G401 (cell line): ENCODE measurements at places on chromosomes 5 and 9. TPM values are rescaled to one million over a fixed set of nuclear protein-coding genes. Genes with fewer than 3 reads are reported as not detected.
A peak's percentile ranks its signal among the peaks of the same experiment; 100 is the strongest.

DNA sequence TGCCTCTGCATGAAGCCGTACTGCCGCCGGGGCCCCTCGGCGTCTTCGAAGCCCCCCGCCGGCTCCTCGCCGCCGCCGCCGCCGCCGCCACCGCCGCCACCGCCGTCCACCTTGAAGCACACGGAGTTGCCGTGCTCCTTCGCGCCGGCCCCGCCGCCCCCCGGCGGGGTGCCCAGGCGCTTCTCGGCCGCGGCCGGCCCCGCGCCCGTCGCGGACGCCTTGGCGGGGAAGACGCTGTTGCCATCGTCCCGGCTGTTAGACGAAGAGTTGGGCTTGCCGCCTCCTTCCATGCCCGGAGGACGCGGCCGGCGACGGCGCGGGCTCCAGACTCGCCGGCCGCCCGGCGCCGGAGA is 400 bp downstream of the HCN1 start:
- peak; percentile 24 for DNase-seq

The GABRA1 gene
- total RNA-seq, result not detected in 2 replicates

The CCDC69 gene
- total RNA-seq, result 3.9 and 7.0 TPM in 2 replicates

DNA sequence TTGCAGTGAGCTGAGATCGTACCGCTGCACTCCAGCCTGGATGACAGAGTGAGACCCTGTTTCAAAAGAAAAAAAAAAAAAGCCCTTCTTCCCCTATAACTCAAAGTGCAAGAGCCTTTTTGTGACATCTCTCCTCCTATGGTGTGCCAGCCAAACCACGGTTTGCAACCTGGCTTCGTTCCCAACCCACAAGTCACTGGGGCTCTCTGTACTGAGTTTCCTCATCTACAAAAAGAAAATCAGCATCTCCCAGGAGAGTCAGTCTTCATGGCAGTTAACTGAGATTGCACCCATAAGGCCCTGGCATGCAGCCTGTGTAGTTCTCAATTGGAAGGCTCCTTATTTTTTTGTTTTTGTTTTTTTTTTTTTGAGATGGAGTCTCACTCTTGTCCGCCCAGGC is 14.8 kb downstream of the ODF2 start:
- peak; percentile 26 for DNase-seq

DNA sequence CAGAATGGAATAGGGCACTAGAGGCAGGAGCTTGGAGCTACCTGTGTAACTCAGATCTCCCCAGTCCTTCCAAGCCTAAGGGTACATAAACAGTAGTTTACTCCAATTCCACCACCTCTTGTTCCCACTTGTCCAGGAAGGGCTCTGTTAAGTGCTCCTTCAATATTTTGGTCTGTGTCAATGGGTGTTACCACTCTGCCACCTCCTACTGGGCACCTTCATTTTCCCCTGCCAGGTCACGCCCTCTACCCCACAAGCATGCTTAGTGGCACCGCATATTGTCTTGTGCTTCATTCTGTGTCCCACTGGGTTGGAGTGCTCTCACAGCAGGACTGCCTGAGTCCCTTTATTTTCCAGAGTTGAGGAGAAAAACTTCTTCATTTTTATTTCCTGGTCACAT is 459.8 kb downstream of the ARHGEF28 start:
- DNase-seq, result no peak

The ZNF883 gene
- not detected in 2 replicates for total RNA-seq

The MRPS2 gene
- total RNA-seq, result 32.7 and 53.5 TPM in 2 replicates

DNA sequence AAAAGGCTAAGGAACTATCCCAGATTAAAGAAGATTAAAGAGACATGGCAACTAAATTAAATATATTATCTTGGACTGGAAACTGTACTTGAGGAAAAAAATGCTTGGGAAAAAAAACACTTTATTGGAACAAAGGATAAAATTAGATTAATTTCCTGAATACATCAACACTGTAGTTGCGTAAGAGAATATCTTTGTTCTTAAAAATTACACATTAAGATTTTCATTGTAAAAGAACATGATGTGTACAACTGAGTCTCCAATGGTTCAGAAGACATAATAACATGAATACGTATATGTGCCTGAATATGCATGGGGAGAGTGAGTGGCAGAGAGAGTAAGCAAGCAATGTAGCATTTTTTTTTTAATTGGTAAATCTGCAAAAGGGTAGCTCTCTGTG is 2.8 kb downstream of the AP3B1 start:
- no peak for DNase-seq

The PCDHB8 gene
- 0.10 TPM in 1 of 2 replicates, not detected in the other for total RNA-seq

The EDIL3 gene
- not detected in 2 replicates for total RNA-seq

- DNase-seq, result no peak
These were observed 71.0 kb upstream of the TARS1 start for GRCh38 chr5:33369485-33370465.

DNA sequence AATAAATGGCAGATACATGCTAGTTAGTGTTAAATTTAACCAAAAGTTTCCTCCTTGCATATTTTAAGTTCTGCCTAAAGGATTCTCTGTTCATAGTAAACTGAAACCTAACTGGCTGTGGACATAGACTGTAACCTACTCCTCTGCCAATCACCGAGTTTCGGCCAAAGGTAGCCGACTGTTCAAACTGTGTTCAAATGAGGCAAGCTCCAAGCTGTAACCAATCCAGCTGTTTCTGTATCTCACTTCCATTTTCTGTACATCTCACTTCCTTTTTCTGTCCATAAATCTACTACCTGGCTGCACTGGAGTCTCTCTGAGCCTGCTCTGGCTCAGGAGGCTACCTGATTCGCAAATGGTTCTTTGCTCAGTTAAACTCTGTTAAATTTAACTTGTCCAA is 44.1 kb downstream of the KCNV2 start:
- no peak for DNase-seq

GRCh38 chr9:121557581-121558447 is 58.2 kb upstream of the GGTA1 start:
- DNase-seq, result no peak

DNA sequence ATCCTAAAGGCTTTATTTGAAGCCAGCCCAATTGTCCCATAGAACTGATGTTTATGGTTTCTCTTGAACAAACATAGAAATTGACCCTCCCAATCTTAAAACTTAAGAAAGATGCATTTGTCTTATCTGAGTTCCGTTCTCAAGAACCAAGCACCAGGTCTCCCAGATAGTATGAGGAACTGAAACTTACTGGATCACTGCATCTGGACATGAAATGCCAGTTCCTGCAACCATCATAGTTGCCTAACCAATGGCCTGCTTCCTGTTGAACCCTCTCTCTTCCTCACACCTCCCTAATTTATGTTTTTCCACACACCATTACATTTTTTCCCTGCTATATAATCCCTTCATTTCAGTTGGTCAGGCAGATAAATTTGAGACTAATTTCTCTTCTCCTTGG is 478.9 kb downstream of the HTR1A start:
- no peak for DNase-seq

The TOR4A gene
- 38.2 and 41.7 TPM in 2 replicates for total RNA-seq

GRCh38 chr9:100580257-100580656 is 2.4 kb downstream of the CAVIN4 start:
- no peak for DNase-seq

The OTP gene
- total RNA-seq, result not detected in 2 replicates

The PROB1 gene
- 0.55 and 0.78 TPM in 2 replicates for total RNA-seq

DNA sequence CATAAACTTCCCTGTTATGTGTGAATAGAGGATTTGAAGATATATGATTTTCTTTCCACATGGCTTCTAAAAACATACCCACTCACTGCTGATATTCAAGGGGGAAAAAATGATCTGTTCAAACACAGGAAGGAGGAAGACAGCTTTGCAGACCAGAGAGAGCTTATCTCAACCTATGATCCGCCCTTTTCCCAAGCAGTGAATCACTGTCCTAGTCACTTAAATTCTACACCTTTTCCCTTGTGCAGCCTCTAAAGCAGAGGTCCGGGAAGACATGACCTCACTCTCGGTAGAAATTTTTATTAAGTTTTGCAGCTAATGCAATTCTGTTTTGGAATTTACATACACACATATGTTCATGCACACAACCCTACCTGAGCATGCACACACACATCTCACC is 197.2 kb downstream of the DIRAS2 start:
- DNase-seq, result no peak

GRCh38 chr9:81718244-81718643 is 28.9 kb upstream of the TLE1 start:
- no peak for DNase-seq

DNA sequence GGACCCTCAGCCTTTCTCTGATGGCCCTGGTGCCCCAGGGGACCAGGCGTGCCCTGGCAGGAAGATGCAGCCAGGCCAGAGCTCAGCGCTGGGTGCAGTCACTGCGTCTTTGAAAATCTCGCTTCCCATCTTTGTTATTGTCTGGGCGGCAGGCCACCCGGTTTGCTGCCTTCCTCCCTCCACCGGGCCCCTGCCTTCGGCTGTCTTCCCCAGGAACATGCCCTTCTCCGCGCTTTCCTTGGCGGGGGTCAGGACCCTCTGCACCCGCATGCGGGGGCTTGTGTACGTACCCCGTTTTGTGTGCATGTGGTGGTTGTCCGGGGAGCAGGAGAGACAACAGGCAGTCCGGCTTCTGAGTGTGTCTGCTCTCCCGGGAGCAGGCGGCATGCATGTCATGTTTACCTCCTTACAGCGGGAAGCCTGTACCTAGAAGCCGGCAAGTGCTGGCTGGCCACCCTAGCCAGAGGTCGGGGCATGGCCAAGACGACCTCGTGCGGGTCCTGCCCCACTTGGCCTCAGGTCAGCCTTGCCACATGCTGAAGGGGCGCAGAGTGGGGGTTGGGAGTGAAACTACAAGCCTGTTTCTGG is 49.5 kb downstream of the DAB2IP start:
- no peak for DNase-seq

- no peak for DNase-seq
These were observed 2156.9 kb upstream of the C9orf72 start for GRCh38 chr9:29730163-29730562.

DNA sequence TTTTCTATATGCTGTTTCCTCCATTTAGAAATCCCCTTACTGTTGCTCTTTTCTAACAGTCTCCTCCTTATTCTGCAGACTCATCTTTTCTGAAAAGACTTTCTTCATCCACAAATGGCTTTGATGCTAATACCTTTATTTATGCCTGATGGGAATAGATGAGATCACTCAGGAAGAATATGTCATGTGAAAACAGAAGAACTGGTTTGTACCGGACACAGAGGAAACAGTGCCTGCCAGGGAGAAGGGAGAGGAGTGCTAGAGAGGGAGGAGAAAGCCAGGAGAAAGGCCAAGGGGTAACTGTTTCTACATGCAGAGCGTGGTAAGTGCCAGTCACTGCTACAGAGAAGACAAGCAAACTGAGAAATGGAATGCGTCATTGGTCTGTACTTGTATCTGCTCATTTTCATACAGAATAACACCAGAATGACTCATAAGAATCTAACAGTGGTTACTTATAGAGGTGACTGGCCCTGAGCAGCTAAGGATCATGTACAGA is 45.9 kb upstream of the PJA2 start:
- DNase-seq, result peak; percentile 10

DNA sequence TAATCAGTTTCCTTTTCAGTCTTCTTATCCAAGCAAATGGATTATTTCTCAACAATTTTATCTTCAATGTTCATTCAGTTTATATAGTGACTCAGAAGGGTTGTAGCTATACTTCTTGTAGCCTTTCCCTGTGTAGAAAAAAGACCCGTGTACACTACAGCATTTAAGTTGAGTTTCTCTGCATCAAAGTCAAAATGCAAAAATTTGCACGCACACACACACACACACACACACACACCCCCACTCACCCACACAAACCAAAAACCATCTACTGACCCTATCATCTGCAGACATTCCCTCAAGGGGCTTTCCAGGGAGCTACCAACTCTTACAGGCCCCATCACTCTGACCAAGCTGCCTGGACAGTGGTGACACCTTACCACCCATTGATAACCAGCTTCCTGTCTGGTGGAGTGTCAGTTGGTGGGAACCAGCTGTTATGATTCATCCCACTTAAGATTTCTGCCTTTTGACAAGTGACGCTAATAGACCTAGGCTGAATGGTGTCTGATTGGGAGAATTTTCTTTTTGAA is 12.2 kb upstream of the ELL2 start:
- no peak for DNase-seq

GRCh38 chr5:156149213-156149612 is 177.8 kb upstream of the SGCD start:
- no peak for DNase-seq

The SPAG8 gene
- 2.1 and 2.4 TPM in 2 replicates for total RNA-seq

- no peak for DNase-seq
These were observed 81.3 kb upstream of the ELAVL2 start for GRCh38 chr9:23907343-23907742.

DNA sequence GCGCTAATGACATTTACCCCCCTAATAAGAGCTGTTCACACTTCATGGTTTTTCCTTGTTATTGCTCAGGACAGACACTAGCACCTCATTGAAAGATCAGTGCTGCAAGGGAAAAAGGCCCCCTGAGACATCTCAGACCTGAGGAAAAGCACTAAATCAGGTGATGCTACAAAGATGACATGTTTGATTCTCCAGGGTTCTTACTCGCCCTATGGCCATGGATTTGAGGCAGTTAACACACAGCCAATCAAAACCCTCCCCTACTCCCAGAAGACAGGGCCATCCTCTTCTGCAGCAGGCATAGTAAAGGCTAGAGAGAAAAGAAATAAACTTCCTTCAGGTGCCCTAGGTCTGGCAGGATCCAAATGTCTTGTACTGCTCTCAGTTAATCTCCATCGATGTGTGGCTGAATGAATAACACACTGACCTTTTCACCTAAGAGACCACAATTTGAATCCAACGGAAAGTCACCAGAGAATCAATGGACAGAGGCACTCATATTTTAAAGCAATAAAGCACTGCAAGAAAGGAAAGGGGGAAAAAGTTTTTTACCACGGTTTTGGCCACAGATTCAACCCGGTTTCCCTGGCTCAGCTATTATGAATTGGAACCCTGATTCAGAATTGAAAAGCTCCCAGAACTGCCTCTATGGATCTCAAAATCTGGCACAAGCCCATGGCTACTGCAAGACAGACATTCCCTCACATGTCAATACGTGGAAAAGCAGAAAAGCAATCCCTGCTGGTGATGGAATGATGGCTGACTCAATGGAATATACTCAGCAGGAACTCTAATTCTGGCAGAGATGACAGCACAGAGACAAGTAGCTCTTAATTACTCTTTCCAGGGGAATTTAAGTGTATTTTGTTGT is 329.5 kb downstream of the BNC2 start:
- no peak for DNase-seq

The ALDOB gene
- total RNA-seq, result not detected in 2 replicates

- DNase-seq, result peak; percentile 54
These were observed 63.6 kb downstream of the RNF180 start for GRCh38 chr5:64229163-64229774.

The PCDHGA10 gene
- total RNA-seq, result 0.31 and 0.71 TPM in 2 replicates
